Left renal pelvis (tissue), 4 donors: ENCODE measurements at places on chromosomes 2 and 18. TPM values are rescaled to one million over a fixed set of nuclear protein-coding genes. Genes with fewer than 3 reads are reported as not detected.

DNA sequence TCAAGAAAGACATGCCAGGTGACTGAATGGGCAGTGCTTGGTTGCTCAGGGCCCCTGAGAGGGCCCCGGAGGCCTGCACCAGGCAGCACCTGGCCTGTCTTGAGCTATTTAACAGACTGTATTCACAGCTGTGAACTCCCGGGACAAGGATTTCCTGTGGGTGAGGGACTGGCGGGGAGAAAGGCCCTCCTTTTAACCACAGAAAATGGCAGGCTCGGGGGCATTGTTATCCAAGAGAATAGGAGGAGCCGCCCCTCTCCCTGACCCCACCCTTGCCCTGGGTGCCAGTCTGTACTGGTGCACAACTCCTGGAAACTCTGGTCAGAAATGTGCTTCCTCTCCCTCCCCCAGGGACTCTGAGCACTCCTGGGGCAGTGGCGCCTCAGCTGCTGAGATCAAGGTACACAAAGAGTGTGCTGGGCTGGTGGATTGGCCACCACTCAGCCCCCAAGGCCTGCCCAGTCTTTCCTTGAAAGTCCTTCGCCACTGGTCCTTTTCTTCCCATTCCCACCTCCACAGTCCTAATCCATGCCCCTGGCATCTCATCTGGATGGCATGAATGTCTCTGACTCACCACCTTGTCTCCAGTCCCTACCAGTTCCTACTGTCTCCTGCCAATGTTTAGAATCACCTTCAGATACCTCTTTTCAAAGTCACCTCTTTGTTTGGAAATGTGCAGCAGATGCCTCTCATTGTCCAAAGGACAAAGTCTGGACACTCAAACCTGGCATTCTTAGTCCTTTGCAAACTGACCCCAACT is 19.6 kb upstream of the EPAS1 start:
- no peak for DNase-seq

DNA sequence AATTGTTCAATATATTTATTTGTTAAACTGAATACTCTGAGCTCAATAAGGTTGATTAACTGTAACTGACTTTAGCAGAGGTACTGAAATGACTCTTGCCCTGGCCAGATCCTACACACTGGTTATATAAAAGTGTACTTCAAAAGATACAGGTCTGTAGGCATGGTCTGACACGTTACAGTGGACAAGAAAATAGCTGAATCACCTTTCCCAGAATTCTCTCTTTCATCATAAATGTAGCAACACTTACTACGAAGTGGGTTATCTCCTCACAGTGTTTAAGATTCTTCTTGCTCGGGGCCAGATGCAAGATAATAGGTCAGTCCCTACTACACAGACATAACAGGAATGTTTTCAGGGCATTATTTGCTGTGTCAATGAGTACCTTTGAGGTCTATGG is 107.0 kb upstream of the ZC3H15 start:
- no peak for DNase-seq

The IL36A gene
- not detected for polyA plus RNA-seq

DNA sequence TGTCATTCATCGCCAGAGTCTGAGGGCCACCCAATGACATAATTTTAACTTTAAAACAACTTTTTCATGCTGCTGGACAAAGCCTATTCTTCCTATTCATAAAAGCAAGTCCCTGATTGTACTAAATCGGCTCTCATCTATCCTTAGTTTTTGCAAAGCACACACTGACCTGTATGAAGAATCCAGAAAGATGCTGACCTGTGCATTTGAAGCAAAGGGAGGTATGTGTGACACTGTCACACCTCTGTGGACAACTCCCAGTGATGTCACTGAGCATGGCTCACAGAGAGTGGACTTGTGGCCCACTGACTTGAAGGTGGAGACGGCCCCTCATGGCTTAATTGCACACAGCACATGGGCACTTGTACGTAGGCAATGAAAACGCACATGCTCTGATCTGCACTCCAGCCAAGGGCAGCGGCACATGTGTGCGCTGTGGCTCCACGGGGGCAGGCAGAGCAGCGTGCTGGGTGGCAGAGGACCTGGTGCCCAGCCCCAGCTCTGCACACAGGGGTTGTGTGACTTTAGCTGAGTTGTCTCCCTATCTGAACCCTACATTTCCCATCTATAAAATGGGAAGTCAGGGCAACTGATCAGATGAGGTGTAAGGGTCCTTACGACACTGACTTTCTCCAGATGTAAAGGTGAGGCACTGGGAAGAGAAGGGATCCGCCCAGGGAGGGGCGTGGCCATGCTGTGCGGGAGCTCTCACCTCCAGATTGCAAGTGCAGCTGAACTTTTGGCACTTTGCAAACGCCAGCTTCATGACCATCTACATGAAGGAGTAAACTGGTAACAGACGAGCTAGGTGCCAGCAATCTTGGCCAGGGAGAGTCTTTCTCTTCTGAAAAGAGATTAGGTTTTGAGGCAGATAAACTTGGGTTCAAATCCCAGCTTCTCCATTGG is 14.3 kb upstream of the ODC1 start:
- DNase-seq, result no peak

DNA sequence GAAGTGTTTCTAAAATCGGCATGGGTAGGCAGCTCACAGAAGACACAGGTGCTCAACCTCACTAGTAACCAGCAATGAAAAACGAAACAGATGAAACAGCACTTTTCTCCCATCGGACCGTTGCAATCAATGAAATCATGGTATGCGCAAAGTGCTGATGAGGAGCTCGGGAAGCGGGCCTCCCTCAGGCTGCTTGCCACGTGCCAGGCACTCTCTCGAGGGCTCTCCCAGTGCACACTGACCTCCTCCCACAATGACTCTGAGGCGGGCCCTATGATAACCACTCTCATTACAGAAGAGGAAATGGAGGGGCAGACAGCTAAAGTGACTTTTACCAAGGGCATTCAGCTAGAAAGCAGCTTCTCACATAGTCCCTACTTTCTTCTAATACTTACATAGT is 3.8 kb upstream of the ANKRD23 start:
- no peak for DNase-seq

GRCh38 chr2:20539776-20540586 is 93.1 kb downstream of the RHOB start:
- no peak for DNase-seq

DNA sequence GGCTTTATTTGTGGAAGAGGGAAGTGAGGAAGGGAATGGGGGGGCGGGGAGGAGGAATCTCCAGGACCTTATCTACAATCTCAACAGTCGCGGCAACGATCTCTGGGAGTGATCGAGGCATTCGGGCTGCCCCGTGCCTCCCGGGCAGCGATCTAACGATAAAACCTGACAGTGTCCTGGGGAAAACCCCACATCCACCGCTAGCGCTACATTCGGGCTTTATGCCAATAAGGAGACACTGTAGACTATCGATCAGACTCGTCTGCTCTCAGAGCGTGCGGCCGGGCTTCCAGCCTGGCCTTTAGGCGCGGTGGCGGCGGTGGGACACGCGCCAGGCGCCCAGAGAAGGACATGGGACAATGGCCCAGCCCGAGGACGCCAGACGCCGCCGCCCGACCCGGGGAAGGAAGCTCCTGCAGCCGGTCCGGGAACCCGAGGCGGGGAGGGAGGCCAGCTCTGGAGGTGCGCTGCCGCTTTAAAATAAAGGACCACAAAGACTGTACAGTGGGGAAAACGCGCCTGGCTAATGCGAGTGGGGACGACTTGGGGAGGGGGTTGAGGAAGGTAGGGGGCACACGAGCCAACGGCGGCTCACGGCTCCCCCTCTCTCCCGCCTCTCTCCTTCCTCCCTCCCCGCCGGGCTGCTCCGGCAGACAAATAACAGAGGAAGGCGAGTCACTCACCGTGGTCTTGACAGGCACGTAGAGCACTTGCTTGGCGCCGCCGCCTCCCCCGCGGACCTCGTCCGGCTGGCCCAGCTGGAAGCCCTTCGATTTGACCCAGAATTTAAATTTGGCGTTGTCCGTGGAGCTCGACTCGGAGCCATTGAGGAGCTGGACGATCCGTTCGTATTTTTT is 2.2 kb downstream of the NOL4 start:
- no peak for DNase-seq

DNA sequence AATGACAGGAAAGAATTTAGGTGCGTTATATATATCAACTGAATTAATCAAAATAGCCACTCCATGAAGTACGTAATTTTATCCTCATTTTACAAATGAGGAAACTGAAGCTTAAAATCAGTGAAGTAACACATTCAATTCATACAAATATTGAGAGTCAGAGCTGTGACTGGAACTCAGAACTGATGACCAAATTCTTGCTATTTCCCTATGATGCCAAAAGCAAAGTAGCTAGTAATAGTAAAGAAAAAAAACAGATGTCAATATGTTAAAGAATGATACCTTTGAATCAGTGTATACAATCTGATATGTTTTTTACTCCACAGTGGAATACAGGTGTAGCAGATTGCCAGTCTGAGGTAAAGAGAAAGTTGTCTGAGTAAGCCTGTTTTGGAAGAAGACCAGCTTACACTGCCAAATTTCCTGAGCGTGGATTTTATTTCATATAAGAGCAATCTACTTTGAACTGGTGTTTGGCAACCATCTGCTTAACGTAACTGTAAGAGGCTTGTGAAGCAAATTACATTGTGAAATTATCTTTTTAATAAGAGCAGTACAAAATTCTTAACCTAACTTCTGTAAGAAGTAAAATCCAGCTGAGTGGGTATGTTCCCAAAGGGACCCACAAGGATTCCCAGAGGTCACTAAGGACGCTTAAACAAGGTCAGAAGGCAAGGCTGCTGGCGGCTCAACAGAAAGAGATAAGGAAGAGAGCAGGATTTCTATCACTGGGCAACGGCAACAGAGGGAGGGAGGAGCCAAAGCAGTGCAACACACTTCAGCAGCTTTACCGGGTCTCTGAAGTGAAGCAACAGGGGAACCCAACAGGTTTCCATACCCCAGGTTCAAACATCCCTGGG is 85.6 kb downstream of the IKZF2 start:
- no peak for DNase-seq

DNA sequence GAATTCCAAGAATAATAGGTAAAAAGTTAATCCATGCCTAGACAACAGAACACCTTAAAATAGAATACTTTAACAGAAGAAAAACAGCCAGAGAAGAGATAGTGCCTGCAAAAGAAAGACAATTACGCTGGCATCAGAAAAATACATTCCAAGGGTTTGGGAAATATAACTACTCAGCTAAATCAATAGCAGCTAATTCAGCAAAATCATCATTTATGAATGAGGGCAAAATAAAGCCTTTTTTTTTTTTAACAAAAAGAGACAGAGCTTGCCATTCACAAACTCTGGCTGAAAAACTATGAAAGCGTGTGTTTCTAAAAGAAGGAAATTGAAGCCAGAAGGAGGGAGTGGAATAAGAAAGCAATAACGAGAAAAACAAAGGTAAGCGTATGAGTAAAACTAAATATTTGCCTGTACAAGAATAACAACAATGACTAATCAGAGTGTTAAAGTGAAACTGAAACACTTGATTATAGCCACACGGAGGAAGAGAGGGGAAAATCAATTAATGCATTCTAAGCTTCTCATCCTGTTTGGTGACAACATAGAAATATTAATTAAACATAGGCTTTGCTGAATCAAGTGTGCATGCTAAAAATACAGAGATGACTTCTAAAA is 90.2 kb downstream of the EHD3 start:
- no peak for DNase-seq

GRCh38 chr2:25992556-25992955 is 10.3 kb upstream of the KIF3C start:
- no peak for DNase-seq

- no peak for DNase-seq
These were observed 319.7 kb downstream of the SOX11 start for GRCh38 chr2:6011921-6012320.

The KCNE4 gene
- 15.2 TPM for polyA plus RNA-seq

DNA sequence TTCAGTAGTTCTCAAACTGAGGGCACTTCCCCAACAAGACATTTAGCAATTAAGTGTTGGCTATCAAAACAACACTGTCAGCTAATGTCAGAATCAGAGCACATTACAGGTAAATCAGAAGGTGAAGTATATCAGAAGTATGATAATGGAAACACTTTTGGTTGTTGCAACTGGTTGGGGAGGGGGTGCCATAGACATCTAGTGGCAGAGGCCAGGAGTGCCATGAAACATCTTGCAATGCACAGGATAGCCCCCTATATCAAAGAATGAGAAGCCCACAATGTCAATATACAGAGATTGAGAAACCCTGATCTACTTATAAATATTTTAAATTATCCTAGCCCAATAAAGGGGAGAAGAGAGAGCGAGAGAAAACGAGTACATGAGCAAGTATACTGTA is 4.9 kb upstream of the XPO1 start:
- no peak for DNase-seq

GRCh38 chr18:6730416-6731221 is 1.1 kb downstream of the ARHGAP28 start:
- no peak for DNase-seq

GRCh38 chr2:165328272-165328671 is 89.1 kb downstream of the SCN2A start:
- DNase-seq, result no peak

DNA sequence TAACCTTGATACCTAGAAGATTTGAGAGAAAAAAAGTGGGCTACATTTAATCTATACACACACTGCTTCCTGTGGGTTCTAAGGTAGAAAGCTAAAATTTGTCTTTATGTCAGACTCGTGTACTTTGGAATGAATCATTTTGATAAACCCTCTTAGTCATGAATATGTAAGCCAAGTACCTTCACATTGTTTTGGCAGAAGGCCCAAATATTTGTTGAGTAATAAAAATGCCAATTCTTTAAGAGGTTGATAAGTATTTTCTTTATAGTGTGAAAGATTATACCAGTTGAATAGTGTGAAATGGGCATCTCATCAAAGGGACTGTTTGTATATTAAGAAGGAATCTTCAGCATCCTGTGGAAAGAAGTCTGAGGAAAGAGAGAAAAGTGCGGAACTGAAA is 1464.7 kb upstream of the ZEB2 start:
- DNase-seq, result no peak

The TBR1 gene
- polyA plus RNA-seq, result not detected
